DMS53 (cell line): ENCODE measurements at places on chromosomes 2 and 18.

- no peak for DNase-seq
Observed at GRCh38 chr2:206855585-206856433, 83.5 kb upstream of the CPO start.

DNA sequence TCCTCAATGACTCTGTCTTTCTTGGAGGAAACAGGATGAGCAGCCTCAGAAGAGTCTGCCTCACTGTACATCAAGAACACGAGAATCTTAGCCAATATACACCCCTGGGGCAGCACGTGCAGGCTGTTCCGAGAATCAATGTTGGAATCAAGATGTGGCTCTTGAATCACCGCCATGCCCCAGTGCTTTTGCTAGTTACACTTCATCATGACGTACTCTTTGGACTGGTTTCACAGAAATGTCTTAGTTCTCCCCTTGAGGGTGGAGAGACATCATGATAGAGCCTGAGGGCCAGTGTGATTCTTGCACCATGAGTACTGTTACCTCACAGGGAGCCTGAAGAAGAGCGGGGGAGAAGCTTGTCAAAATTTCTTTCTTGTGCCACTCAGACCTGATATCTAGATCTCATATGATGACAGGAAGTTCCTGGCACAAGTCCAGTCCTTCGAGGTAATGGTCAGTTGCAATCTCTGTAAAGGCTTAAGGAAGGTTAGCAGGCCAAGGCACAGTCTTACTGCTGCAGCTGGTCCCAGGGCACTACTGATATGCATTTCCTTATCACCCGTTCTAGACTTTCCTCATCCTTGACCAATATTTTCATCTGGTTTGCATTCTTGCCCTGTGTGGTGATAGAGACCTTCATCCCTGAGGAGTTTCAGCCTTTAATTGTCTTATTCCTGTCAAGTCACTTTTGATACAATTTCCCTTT lies 28.2 kb upstream of the STAT4 start:
- no peak for DNase-seq

DNA sequence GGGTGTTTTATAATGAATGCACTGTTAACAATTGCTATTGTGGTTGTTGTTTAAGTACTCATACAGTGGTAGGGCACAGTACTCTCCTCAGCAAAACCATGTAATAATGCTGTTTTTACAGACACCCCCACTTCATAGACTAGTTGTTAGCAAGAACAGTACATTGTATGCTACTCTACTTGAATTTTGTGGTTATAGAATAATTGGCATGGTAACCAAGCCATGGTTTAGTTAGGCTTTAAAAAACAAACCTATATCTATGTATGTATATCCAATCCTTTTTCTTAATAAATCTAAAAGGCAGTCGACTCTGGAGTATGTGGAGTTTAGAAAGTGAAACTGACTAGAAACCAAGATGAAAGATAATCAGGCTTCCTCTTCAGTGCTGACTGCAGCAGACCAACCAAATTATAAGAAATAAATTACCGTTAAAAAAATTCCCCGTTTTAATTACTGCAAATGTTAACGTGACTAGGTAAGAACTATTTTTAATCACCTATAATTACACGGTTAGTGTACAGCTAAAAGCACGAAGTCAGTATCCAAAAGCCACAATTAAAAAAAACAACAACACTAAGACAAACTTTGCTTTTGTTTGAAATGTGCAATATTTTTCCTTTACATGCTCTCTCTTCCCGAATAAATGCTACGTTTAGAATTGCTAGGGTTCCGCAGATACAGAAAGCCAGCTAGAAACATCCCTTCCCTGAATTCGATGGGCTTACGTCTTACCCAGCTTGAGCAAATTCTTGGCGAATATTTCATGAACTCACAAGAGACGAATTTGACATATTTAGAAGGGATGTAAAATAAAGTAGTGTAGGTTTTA lies 113.3 kb upstream of the SERTAD2 start:
- DNase-seq, result peak; percentile 33

GRCh38 chr18:73461780-73462059 lies 593.9 kb upstream of the NETO1 start:
- no peak for DNase-seq

GRCh38 chr2:136767030-136767429 lies 1.7 kb downstream of the THSD7B start:
- no peak for DNase-seq

DNA sequence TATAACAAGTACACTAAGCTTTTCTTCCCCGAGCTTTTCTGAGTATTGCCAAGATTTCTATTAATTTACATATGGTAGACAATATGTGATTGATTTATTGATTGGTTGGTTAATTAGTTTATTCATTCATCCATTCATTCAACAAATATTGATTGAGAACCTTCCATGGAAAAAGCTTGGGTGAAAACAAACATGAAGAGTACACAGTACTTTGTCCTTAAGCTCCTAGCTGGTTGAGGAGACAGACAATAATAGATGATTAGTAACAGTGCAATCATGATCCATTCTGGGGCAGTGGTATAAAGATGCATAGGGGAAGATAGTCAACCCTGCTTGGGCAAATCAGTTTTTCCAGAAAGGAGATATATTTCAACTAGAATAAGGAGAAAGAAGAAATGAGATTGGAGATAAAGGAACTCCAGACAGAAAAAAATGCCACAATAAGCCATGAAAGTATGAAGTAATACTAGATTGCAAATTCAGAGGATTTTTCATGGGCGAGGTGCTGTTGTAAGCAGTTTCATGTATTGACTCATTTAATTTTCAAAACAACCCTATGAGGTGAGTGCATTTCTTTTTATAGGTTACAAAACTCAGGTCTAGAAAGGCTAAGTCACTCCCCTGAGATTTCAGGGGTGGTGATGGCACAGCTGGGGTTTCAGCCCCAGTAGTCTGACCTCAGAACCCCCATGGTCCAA lies 129.5 kb downstream of the RND3 start:
- no peak for DNase-seq

DNA sequence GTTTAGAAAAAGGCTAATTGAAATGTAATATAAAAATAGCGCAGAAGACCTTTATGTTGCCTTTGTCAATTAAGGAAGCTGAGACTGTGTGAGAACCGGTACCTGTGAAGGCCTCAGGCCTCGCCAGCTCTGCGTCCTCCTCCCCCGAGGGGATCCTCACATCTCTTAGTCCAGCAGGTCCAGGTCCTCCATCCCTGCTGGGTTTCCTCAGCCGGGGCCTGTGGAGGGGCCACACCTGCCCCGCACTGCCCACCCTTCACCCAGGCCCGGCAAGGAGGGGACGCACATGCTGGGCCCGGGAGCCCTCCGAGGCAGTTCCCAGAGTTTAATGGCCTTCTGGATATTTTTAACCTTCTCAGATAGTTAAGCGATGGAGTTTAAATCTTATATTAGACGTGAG lies 3.5 kb downstream of the KCNG2 start:
- no peak for DNase-seq

DNA sequence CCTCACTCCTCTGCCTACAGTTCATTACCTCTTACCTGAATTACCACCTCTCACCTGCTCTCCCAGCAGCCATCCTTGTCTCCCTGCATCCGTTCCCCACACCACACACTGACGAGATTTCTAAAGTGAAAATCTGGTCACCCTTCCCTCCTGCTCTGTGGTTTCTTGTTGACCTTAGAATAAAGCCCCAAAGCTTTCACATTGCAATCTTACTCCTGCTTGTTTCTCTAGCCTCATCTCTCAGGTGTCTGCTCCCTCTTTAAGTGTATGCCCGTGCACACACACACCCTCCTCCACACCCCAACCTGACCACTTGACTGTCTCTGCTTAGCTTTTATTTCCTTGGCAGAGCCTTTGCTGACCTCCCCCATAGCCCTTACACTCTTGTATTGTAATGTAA lies 122.0 kb upstream of the SKOR2 start:
- no peak for DNase-seq

DNA sequence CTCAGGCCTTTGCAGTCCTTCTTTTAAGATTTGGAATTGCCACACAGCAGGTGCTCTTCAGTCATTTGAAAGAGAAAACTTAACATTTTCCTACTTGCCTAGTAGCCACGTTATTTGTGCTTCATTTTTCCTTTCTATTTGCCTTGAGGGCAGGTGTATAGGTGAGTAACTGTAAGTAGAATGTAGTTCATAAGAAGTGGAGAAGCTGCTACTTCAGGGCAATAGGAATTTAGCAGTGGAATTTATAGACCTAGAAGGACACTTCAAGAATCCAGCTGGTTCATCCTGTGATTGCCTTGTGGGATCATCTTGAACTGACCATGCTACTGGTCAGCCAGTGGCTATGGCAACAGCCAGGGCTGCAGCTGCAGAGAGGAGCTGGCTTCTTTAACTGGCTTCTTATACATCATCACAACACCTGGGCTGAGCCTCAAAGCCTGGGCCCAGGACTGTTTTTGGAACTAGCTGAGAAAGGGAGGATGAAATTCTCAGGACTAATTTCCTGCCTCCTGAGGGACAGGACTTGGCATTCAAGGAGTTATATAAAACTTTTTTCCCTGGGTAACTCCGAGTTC lies 5.1 kb upstream of the LANCL1 start:
- DNase-seq, result no peak

DNA sequence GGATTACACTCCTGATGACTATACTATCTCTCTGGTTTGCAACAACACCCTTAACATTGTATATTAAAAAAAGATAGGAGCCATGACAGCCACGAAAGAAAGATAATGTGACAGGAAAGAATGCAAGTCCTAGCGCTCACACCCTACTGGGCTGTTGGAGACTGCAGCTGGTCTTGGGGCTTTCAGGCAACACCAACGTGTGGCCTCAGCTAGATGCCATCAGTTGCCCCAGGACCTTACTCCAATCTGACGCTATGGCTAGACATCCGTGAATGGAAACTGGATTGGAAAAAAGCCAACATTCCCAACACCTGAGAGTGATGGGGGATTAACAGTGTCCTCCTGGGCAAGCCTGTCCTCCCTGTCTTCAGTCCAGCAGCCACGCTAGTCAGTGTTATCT lies 357.4 kb upstream of the GULP1 start:
- DNase-seq, result no peak

DNA sequence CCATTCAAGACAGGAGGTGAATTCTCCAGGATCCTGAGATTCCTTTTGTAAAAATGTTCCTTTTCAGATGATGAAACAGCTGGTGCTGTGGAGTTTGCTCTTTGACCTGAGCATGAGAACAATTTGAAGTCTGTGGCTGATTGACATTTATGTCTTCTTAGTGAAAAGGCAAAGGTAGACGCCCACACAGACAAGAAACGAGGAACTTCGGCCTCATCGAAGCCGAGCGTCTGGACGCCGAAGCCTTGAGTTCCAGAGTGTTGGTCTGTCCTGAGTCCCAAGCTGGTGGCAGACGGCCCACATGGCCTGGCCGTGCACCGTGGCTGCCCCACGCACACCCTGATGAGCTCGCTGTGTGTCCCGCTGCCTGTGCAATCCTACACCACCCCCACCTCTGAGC lies 20.7 kb upstream of the SNTG2 start:
- no peak for DNase-seq
